ENCODE measurements at places on chromosomes 2 and 18.

GRCh38 chr2:176709991-176710390 lies 440.7 kb downstream of the MTX2 start:
- no peak for DNase-seq

DNA sequence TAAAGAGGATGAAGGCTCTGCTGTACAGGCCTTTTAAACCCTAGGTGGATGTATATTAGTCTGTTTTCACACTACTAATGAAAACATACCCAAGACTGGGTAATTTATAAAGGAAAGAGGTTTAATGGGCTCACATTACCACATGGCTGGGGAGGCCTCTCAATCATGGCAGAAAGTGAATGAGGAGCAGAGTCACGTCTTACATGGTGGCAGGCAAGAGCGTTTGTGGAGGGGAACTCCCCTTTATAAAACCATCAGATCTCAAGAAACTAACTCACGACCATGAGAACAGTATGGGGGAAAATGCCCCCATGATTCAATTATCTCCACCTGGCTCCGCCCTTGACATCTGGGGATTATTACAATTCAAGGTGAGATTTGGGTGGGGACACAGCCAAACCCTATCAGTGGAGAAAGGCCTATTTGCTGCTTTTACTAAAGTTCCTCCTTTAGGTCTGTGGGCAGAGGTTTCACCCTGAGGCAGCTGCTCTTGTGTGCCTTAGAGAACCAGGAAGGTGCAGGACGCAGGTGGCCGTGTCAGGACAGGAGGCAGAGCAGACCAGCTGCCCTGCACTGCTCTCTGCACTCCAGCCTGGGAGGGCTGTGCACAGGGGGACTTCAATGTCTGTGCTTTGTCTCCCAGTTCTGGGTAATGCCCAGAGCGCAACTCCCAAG lies 178.8 kb upstream of the HDAC4 start:
- no peak for DNase-seq

- DNase-seq, result no peak
These were observed 210.7 kb upstream of the RND3 start for GRCh38 chr2:150698016-150698661.

DNA sequence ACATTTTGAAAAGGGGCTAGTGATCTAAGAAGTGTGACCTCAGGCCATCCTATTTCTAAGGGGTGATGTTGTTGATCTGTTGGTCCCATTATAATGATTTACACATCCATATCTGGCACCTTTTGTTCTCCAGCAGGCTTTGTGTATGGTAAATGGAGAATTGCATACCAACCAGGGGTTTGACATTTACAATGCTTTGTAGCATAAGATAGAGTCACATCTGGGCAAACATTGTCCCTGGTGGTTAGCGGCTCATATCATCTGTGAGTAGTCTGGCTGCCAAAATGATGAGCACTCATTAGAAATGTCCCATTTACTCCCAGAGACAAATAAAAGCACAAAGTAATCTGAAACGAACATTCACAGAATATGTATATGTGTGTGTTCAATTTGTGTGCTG lies 1775.5 kb upstream of the CELF4 start:
- no peak for DNase-seq

DNA sequence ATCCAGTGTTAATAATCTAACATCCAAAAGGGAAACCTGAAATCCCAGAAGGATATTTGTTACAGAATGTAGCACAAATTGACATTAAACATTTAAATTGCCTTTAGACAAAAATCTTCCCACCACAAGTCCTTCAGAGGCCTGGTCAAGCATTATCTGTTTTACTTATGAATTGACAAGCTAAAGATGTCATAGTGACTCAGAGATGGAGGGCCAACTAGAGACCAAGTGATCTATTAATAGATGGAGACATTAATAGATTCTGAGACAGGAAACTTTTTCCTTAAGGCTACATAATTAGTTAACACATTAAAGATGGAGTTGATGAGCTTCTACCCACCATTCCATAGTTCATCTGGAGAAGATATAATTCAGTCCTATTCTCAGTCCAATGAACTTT lies 526.2 kb downstream of the IRS1 start:
- DNase-seq, result no peak

GRCh38 chr2:231200805-231201474 lies 2.5 kb downstream of the ARMC9 start:
- DNase-seq, result no peak

GRCh38 chr2:170512266-170512665 lies 202.9 kb upstream of the SP5 start:
- DNase-seq, result no peak

DNA sequence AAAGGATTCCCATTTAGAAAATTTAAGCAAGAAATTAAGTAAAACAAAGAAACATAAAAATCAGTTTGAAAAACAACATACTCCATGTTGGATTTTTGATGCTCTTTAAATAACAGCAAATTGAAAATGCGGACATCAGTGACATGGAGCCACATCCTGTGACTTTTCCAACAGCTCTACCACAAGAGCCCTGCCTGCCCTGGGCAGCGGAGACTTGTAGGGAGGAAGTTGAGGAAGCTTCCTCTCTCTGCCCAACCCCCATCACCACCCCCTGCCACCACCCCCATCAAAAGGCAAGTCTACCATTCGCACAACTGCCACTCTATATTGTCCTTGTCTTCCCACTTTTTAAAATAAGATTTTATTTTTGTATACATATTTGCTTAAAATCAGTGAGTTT lies 32.8 kb upstream of the DAPL1 start:
- DNase-seq, result no peak

DNA sequence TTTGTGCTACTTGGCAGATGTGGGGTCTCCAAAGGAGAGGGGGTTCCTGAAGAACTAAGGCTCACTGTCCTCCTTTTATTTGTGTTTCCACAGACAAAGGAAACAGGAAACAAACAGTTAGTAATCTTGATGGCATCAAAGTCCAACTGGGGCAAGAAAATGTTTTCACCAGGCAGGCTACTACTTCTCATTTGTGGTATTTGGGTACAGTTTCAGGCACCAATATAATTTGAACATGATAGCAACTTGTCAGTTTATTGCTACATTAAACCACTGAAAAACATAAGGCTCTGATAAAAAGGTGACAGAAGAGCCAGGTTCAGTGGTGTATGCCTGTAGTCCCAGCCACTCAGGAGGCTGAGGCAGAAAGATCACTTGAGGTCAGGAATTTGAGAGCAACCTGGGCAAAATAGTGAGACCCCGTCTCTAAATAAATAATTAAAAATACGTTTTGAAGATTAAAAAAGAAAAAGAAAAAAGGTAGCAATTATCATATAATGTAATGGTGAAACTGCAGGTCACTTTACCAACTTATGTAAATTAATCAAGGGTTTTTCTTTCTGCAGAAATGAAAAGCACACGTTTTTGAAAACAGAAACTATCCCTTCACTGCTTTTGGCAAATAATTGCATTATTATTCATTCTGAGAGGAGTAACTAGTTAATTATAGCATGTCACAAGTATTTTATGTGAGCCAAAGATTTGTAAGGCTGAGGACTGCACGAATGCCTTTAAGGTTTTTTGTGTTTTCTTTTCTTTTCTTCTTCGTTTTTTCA lies 157.5 kb upstream of the CAVIN2 start:
- no peak for DNase-seq

- DNase-seq, result no peak
These were observed 36.7 kb upstream of the PAPOLG start for GRCh38 chr2:60719331-60719730.

- no peak for DNase-seq
These were observed 30.9 kb downstream of the BABAM2 start for GRCh38 chr2:27921424-27921823.

DNA sequence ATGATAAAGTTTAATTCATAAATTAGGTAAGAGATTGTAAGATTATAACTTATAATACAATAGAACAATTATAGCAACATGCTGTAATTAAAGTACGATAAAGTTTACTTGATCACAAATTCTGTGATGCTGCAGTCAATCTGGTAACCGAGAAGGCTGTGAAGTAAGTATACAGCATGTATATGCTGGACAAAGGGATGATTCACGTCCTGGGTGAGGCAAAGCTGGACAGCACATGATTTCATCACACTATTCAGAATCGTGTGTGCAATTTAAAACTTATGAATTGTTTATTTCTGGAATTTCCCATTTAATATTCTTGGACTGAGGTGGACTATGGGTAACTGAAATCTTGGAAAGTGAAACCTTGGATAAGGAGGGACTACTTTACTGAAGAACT lies 522.2 kb upstream of the CNTNAP5 start:
- no peak for DNase-seq

GRCh38 chr2:143133783-143134182 lies 4.6 kb downstream of the ARHGAP15 start:
- no peak for DNase-seq
